Osteoblast (primary cell): ENCODE measurements at places on chromosomes 7 and 10. TPM values are rescaled to one million over a fixed set of nuclear protein-coding genes. Genes with fewer than 3 reads are reported as not detected.

- DNase-seq = no peak
Measured at GRCh38 chr10:62665771-62666170, 138.7 kb upstream of the ADO start.

- no peak for DNase-seq
Measured at GRCh38 chr7:11235491-11235890, 261.8 kb downstream of the PHF14 start.

DNA sequence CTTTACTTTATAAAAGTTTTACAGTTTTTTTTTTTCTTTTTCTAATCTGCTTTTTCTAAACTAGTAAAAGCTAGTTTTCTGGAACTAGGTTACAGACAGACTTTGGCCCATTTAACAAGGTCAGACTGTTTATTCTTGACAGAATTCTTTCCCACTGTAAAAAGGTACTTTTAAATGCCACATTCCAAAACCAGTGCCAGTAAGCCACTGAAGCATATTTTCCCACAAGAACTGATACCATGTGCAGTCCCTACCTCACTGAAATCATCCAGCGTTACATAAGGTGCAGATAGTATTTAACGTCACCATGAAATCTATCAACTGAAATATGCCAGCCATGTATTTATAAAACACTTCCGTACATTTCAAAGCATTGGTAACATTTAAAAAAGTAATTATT lies 121.6 kb downstream of the CDK6 start:
- no peak for DNase-seq

NPC1L1 gene
- total RNA-seq = not detected in 2 replicates

DNA sequence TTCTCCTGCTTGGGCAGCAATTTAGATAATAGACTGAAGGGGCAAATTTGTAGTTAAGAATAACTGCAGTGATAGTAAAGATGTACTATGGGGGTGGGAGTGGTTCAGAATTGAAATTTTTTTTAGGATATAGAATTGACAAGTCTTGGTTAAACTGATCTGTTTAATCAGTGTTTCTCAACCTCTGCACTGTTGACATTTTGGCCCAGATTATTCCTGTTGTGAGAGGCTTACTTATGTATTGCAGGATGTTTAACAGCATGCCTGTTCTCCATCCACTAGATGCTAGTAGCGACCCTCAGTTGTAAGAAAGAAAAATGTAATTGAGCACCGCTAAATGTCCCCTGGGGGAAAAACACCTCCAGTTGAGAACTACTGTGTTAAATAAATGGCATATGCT lies 176.5 kb downstream of the CCDC7 start:
- no peak for DNase-seq

DNA sequence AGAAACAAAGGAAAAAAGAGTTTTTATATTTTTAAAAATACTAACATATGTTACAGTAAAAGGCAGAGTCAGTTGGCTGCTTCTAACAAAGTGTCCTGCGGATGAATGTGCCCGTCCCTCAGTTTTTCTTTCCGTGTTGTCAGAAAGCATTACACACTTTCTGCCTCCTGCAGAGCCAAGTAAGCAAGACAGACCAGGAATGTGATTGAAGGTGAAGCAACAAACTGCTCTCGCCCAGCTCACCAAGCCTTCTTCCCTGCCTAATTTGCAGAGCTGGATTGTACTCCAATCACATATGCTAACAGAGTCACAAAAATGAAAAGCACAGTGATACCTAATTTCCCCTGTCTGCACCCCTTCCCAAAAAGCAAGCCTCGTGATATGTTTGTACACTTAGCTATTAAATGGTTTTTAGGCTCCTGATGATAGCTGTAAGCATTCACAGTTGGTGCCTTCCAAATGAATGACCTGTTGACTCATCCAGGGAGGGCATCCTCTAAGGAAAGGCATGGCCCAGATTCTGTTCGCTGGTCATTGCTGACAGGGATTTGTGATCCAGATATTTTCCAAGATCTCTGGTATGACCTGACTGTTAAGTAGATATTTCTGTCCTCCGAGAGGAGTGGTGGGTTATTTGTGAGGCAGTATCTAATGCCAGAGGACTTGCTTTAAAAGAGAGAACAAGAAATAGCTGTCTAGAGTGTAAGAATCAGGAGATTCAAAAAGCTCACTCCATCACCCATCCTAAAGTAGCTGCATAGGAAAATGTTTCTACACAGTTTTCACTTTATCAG lies 187.3 kb upstream of the PLXDC2 start:
- DNase-seq = peak; percentile 58

PPP1R9A gene
- under 0.01 TPM in 2 replicates for total RNA-seq

DNA sequence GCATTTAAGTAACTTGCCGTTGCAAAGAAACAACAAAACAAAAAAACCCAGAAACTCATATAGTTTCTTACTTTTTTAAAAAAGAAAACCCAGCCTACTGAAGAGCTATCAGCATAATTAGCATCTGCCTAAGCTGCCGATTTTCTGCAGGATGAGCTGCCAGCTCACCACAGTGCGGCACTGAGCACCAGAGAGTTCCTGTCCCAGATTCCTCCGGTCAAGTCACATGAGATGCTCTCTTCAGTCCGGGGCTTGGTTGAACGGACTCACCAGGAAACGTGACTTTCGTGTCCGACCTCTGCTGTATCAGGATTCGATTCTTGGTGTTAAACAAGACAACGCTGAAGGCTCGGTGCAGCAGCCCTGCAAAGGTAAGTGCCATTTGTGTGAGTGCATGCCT lies 3.2 kb downstream of the IDI2 start:
- DNase-seq = no peak

- no peak for DNase-seq
Measured at GRCh38 chr10:104077247-104077646, 8.4 kb downstream of the COL17A1 start.

OR2A5 gene
- total RNA-seq = not detected in 2 replicates

GRCh38 chr10:122550427-122550826 lies 10.1 kb upstream of the DMBT1 start:
- DNase-seq = no peak

- no peak for DNase-seq
Measured at GRCh38 chr7:78165454-78165853, 366.9 kb downstream of the PHTF2 start.

- DNase-seq = peak; percentile 8
Measured at GRCh38 chr7:272631-273030, 17.3 kb upstream of the FOXL3 start.

DNA sequence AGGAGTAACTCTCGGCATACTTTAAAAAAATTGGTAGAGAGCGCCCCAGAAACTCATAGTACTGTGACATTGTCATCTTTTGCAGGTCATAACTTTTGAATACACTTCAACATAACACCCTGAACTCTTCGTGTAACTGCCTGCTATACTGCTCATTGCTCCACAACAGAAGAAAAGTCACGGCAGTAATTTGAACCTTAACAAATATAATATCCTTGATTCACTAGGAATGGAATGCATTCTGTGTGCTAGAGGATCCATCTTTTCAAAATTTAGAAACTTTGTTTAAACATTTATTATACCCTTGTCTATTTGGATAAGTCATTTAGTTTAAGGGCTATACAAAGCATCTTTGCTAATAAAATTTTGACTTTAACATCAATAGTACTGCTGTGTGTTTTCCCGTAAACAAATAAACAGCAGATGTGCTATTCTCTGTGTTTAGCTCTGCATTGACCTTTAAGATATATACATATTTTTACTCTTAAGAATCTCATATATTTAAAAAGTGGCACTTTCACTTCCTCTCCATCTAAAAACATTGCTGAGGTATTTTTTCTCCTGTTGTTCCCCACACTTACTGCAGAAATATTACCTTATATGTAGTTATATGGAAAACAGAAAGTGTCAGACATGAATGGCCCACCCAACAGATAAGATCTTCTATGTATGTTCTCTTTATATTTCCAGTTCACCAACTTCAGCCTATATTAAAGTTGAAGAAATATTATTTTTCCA lies 217.6 kb upstream of the TMEM229A start:
- no peak for DNase-seq

GRCh38 chr7:132480534-132480933 lies 95.7 kb downstream of the PLXNA4 start:
- no peak for DNase-seq
